Epithelial cell of prostate (primary cell): ENCODE measurements at places on chromosomes 16 and 17.

DNA sequence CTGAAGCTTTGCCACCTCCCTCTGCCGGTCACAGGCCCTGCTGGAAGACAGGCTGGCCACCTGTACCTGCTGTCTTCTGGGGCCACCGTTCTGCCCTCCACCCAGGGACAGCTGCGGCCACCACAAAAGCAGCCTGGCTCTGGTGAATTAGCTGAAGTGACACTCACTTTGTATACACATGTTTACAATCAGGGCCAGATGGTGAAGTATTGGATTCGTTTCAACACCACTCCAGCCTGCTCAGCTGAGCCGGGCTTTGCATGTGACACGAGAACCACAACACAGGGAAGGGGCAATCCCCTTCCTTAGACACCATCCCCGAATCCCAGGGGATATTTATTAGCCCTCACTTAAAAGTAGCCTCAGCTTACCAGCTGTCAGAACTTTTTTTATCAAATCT, 191.5 kb upstream of the RPL38 start:
- no peak for DNase-seq

DNA sequence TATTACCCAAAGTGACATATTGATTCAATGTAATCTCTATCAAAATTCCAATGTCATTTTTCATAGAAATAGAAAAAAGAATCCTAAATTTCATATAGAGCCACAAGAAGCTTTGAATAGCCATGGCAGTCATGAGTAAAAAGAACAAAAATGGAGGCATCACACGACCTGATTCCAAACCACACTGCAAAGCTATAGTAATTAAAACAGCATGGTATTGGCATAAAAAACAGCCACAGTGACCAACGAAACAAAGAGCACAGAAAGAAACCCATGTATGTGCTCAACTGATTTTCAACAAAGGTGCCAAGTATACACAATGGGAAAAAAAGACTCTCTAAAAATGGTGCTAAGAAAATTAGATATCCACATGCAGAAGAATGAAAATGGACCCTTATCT, 101.5 kb downstream of the BRIP1 start:
- no peak for DNase-seq

GRCh38 chr16:86317813-86318650, 192.3 kb upstream of the FOXF1 start:
- no peak for DNase-seq

GRCh38 chr16:11198375-11198774, 57.6 kb downstream of the SOCS1 start:
- no peak for DNase-seq

GRCh38 chr17:41413982-41414381, 10.4 kb downstream of the KRT37 start:
- DNase-seq = no peak

- DNase-seq = no peak
Measured at GRCh38 chr17:39699818-39700147, at the start of gene ERBB2. ERBB2 (plus strand) TSS chr17:39700064; CDS start chr17:39700239, 175 bp downstream.

GRCh38 chr17:49696233-49696761, 11.5 kb downstream of the SLC35B1 start:
- DNase-seq = no peak

GRCh38 chr17:78532311-78532710, 44.9 kb downstream of the DNAH17 start:
- DNase-seq = no peak

DNA sequence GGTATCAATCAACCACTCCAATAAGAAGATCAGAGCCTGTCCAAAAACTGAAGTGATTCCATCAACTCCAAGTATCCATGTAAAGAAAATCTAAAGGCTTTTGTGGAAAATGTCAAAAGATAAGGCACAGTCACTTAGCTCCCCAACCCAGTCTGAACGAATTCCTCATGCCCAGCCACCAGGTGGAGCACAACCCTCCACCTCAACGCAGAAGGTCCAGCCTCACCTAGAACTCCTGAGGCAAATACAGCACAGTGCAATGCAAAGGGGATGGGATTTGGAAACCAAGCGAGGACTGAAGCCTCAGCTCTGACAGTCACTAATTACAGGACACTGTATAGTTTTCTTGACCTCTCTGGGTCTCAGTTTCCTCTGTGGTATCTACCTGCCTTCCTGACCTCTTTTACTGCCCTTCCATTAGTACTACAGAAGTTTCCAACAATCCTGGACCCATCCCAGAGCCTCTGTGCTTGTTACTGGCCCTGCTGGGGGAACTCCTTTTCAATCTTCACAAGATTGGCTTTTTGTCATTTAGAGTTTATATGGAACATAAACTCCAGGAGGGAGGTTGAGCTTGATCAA, 2.0 kb downstream of the NCBP3 start:
- DNase-seq = no peak

- no peak for DNase-seq
Measured at GRCh38 chr17:17041018-17041521, 1.2 kb upstream of the MPRIP start.

DNA sequence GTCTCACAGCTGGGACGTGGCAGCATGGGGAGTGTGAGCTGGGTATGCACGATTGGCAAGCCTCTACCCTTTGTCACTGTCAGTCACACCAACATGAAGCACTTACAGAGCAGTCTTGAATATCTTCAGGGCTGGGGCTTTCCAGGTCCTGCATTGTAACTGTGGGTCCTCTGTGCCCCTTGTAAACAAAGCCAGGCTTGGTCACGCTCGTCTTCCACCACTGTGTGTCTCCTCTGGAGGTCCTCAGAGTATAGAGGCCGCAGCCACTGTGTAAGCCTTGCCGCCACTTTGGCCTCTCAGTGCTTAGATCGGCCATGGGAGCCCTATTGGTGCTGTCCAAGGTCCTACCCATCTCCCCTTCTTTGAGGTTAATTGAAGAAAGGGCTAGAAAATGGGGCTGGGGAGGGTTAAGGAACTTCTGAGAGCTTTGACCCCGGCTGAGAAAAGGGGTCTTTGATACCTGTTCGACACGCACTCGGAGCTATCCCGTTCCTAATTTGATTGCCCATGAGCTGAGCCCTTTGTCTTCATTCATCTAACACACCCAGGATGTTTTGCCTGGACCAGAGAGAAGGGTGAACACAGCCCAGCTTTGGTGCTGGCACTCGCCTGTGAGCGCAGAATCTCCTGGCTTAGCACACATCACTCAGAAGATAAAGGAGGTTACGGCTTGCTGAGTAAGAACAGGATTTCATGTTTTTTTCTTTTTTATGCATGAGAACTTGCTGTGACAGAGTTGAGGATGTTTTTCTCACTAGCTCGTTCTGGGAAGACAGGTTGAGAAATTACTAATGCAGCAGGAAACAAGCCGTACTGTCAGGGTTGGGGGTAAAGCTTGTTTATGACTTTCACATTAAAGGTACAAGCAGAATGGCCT, 267.9 kb downstream of the CPPED1 start:
- DNase-seq = no peak

- no peak for DNase-seq
Measured at GRCh38 chr16:3235856-3236669, 1.1 kb upstream of the ZNF200 start.

- DNase-seq = no peak
Measured at GRCh38 chr16:87437327-87437726, 45.2 kb downstream of the MAP1LC3B start.

- no peak for DNase-seq
Measured at GRCh38 chr17:17420561-17421269, 56.1 kb upstream of the MED9 start.

DNA sequence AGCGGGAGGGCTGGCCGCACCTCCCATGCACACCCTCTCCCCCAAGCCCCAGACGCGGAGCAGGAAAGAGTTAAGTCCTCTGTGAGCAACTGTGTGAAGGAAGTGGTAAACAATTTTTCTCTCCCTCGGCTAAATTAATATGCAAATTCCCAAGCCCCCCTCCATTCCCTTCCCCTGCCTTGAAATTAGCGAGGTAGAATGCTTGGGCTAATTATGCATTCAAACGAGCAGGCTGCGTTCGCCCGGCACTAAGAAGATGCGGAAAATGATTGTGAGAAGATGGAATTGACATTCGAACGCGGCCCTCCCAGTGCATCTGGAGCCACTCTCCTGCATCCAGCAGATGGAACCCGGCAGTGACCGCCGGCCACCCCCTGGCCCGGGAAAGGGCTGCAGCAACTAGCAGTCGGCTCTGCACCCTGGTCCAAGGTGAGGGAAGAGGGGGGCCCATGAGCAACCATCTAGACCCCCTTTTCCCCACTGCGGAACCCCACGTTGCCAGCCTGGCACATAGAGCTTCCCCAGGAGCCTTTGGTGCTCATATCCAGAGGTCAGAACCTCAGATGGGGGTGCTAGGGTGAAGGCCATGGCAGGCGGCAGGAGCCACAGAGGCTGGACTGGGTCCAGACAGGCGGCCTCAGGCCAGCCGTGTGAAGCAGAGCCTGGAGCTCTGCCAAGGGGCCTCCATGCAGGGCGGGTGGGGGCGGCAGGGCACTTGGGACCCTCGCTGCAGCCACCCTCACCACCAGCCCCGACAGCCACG, 49.1 kb upstream of the ACSF3 start:
- DNase-seq = no peak

- no peak for DNase-seq
Measured at GRCh38 chr17:47278561-47278960, 24.9 kb downstream of the ITGB3 start.

DNA sequence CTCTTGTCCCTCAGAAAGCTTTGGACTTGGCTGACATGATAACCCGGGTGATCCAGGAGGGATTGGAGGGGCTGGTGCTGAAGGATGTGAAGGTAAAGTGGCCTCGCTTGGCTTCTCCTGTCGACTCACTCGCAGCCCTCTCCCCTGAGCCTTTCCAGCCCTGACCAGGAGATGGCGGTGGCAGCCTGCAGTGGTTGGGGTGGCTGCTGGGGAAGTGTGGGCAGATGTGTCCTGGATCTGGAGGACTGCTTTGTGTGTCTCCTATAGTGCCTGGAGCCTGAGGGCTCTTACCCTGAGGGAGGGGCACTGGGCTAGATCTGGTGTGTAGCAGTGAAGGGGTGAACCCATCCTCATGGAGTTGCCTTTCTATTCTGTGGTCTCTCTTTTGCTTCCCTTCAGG, 17.9 kb downstream of the LIG3 start:
- no peak for DNase-seq

DNA sequence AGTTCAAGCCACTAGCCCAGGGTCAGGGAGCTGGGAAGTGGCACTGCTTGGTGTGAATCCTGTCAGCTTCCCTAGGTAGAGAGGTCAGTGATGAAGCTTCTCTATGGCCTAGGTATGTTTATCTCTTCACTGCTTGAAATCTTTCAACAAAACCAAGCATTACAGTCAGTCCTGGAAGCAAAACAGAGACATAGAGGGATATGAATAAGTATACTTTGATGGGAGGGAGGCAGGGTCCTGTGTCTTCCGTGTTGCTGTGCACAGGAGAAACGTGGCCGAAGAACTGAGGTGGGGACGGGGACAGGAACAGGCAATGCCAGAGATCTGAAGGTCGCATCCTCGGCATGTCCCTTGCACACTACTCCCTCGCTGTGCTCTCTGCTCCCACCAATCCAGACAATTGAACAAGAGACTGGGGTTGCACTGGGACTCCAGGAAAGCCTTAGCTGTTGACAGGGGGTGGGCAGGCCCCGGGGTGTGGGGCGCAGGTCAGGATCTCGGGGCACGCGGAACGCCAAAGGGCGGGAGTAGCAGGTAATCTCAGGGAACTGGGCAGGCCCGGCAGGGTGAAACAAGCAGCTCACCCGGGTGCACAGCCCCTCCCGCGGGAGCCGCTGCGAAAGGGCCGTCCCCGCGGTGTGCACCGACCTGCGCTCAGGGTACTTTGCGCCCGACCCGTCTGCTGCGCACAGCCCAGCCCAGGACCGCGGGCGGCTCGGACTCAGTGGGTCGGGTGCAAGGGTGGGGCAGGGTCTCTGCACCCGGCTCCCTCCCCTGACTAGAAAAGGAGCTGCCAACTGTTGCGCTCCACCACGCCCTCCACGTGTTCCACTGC, at the start of gene MT1H:
Gene MT1H (plus strand): TSS at position 810 of the 835 bp plus-strand sequence. CDS start 71 bp downstream, outside the sequence.
- DNase-seq = no peak

GRCh38 chr17:81285894-81286293, 9.2 kb downstream of the SLC38A10 start:
- no peak for DNase-seq

DNA sequence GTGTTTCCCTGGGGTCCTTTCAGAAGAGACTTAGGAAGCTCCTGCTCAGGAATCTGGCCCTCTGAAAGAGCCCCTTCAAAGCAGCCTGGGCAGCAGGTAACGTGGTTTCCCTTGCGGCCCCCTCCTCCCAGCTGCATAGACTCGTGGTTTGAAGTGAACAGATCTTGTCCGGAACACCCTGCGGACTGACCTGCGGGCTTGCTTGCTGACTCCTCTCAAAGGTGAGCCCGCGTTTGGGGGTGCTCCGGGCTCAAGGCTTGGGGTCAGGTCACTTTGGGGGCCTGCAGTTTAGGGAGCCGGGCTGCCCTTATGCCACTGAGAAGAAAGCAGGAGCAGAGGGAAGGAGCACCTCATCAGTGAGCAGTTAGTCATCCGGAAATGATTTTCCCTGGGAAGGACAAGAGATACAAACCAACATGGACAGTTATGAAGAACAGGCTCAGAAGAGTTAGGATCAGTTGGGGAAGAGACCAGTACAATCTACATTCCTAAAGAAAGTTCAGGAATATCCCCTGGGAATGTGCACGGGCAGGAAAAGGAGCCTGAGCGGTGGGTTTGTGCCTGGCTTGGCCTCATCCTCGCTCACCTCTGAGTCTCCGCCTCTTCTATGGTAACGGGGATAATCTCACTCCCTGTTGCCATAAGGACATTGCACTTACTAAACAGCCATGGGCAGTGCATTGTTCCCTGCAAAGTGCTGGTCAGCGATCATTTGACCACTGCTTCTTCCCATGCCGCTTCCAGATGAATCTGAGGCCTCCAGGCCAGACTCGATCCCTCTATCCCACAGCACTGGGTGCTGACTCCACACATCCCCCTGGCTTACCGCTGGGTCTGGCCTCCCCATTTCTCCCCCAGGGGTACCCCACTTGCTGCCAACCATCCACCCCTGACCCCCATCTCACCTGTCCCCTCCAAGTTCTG, 10.0 kb downstream of the LDHD start:
- no peak for DNase-seq

DNA sequence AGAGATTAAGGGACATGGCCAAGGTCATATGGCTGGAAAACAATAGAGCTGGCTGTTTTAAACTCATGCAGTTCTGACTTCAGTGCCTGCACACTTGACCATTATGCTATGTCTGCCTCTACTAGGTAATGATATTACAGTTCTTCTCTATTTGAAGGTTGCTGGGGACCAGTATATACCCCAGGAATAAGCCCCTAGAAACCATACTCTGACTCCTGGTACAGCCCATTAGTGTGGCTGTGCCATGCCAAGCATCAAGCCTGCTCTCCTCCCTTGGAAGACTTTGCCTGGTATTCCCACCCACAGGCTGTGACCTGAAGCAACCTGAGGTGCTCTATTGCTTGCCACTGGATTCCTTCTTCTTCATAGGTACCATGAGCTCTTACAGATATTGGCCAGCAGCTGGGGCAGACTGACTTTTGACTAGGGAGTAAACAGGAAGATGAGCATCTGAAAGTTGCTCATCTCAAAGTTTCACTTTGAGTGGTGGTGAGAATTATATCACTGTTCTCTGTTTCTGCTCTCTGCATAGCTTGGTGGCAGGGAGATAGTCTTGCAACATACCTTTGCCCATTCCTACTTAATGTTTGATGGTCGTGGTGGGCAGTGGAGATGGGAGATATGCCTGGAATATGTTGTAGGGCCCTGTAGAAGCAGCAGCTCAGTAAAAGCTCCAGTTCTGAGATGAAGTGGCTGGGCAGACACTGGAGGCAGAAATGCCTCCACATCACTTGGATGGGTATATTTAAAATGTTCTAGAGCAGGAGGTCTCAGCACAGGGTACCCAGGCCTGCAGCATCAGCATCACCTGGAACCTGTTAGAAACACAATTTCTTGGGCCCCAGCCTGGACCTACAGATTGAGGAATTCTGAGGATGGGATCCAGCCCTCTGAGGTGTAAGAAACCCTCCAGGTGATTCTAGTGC, 274.7 kb downstream of the HS3ST4 start:
- DNase-seq = no peak
